ENCODE measurements at places on chromosomes 5 and 9. TPM values are rescaled to one million over a fixed set of nuclear protein-coding genes. Genes with fewer than 3 reads are reported as not detected.

Gene ALDH1A1
- 102 TPM for total RNA-seq

- no peak for DNase-seq
Observed at GRCh38 chr5:71528206-71528605, 58.9 kb upstream of the MCCC2 start.

DNA sequence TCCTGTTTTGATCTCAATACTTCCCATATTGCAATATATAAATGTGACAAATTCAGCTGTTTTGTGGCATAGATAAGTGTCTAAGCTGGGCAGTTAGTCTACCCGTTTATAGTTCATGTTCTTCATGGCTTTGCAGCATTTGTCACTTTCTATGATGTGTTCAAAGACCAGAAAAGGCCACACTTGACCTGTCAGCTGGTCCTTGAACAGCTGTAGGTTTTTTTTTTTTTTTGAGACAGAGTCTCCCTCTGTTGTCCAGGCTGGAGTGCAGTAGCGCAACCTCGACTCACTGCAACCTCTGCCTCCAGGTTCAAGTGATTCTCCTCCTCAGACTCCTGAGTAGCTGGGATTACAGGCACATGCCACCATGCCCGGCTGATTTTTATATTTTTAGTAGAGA lies 28.4 kb downstream of the CMBL start:
- DNase-seq = no peak

Gene GRIN1
- 0.47 TPM for total RNA-seq

- no peak for DNase-seq
Observed at GRCh38 chr5:126269511-126269910, 153.7 kb upstream of the GRAMD2B start.

GRCh38 chr9:96519787-96520186 lies 69.8 kb downstream of the HABP4 start:
- DNase-seq = no peak

Gene COL5A1
- total RNA-seq = 10.9 TPM

GRCh38 chr5:111914966-111915636 lies 158.1 kb upstream of the NREP start:
- no peak for DNase-seq

- no peak for DNase-seq
Observed at GRCh38 chr5:124628721-124629596, 117.5 kb downstream of the ZNF608 start.

Gene PRKAA1
- 77.4 TPM for total RNA-seq

GRCh38 chr9:109945573-109945972 lies 165.6 kb downstream of the PALM2AKAP2 start:
- no peak for DNase-seq

DNA sequence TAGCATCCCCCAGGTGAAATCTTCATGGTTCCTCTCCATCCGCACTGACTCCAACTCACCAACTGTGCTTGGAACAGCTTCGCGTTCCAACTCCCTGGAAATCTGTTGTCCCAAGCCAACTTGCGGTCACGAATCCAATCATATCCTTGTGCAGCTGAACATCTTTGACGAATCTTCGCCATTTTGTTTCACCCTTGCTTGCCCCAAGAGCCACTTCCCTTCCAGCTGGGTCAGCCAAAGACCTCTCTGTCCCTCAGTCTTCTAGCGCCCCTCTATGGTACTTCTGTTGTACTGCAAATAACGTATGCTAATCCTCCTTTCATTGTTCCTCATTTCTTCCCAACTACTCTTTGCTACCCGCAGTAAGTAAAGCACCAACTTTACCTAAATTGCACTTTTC lies 61.0 kb upstream of the TARS1 start:
- no peak for DNase-seq

Gene TSSK1B
- total RNA-seq = not detected

Gene MRPS2
- total RNA-seq = 61.1 TPM

- no peak for DNase-seq
Observed at GRCh38 chr5:71652803-71653543, 65.8 kb downstream of the MCCC2 start.

Gene PCDHB6
- 0.15 TPM for total RNA-seq

Gene BAAT
- not detected for total RNA-seq

DNA sequence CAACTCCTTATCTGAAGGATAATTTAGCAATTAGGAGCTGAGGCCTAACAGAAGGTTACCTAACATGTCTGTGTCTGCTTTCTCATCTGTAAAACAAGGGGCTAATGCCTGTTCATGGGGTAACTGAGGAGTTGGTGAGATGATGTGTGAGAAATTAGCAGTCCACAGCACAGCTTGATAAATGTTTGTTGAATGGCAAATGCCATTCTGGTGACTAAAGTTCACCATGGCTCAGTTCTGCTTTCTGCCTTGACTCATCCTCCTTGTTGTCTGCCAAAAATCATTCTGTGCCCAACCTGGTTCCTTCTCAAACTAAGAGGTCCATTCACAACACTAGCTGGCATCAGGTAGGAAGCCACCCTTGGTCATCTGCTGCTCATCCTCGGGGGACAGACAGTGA lies 552.0 kb upstream of the KLF4 start:
- DNase-seq = no peak

DNA sequence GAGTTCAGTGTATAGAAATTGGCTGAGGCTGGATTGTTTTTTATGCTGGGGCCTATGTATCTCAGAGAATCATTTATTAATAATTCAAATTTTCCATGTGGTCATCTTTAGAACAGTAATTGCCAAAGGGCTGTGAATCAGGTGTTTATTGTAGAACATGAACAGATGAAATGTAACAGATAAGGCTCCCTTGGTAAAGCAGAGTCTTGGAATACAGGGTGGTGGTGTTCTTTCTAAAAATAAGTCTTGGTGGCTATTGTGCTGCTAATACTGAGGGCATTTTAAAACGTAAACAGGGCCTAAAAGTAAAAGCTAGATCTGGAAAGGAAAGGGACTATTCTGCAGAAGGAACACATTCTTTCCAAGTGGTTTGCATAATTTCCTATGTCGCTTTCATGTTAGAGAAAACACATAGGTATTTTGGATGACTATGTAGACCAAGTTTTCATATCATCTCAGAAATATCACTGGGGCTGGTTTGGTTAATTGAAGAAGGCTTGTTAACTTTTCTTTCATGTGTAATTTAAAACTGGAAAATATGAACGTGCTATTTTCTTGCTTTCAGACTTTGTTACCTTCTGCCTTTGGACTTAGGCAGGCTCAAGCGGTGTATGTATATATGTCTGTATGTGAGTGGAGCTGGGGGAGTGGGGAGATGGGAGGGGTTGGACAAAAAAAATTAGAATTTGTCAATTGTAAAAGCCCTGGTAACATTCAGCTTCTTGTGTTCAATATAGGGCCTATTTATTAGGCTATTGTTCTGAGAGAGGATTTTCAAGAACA lies 119.9 kb upstream of the ANKRD55 start:
- DNase-seq = no peak

Gene ORM2
- total RNA-seq = 2.4 TPM

DNA sequence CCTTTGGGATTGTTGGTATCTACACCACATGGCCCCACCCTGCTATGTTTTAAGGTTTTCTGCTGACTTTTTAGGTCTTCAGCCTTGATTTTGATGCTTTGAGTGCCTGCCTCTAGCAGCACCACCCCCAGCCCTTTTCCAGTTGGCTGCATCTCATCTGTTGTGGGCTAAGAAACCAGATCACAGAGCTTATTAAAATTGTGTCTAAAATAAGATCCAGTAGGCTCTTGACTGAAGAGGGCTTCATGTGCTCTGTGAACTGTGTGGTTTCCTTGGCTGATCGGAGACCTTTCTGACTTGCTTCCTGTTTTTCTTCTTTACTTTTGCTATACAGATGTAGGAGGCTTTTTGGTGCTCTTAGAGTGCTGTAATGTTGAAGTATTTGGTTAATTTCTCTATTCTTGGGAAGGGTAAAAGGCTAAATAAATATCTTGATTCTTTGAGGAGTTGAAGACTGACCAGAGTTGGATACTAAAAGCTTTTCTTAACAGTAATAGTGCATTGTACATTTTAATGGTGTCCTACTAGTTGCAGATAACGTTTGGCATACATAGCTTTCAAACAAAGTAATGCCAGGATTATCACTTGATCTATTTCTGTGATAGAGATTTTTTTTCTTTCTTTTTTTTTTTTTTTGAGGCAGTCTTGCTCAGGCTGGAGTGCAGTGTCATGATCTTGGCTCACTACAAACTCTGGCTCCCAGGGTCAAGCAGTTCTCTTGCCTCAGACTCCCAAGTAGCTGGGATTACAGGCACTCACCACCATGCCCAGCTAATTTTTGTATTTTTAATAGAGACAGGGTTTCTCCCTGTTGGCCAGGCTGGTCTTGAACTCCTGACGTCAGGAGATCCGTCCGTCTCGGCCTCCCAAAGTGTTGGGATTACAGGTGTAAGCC lies 4.5 kb downstream of the UBE2D2 start:
- DNase-seq = no peak

Gene CCNI2
- 22.9 TPM for total RNA-seq

Gene LHX6
- 1.1 TPM for total RNA-seq

DNA sequence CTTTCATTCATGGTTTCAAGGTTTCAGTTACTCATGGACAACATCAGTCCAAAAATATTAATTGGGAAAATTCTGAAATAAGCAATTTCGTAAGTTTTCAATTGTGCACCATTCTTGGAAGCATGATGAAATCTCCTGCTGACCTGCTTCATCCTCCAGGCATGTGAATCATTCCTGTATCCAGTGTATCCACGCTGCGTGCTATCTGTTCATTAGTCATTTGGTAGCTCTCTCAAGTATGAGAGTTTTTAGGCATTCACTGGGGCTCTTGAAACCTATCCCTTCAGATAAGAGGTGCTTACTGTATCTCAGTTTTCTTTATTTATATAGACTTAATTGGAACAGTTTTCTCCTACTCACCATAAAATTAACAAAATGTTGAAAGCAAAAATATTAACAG lies 293.0 kb downstream of the CDH12 start:
- DNase-seq = no peak

GRCh38 chr5:135012951-135013391 lies 21.1 kb downstream of the PITX1 start:
- DNase-seq = no peak

DNA sequence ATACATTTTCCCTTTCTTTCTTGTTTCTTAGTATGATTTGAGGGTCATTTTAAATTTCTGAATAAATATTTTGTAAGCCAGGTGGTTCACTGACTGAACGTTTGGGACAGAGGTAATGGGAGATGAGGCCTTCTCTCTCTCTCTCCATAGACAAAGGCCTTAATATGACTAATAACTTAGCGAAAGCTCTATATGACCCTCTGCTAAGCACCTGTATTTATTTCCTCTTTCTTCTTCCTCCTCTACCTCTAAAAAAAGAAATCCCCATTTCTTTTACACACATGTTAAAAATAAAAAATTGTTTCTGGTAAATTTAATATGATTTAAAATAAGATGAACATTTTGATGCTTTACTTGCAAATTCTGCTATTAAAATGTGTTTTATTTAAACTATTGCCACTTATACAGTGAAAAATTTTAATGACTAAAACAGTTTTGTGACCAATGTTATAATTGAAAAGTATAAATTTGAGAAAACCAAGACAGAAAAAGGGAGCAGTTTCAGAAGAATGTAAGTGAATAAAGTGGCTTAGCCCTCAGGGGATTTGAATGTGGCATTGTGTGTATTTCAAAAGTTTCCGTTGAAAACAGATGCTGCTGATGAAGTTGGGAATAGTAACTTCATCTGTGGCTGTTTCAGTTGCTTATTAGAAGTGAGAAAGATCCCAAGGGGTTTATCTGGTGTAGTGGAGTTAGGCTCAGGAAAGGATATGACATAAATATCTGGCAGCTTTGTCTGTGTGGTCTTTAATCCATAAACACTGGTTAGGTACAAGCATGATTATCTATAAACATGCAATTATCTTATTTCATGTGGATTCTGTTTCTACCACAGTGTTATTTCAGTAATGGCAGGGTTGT lies 128.6 kb upstream of the GRHPR start:
- no peak for DNase-seq

- DNase-seq = no peak
Observed at GRCh38 chr9:36935768-36936497, 98.1 kb downstream of the PAX5 start.

DNA sequence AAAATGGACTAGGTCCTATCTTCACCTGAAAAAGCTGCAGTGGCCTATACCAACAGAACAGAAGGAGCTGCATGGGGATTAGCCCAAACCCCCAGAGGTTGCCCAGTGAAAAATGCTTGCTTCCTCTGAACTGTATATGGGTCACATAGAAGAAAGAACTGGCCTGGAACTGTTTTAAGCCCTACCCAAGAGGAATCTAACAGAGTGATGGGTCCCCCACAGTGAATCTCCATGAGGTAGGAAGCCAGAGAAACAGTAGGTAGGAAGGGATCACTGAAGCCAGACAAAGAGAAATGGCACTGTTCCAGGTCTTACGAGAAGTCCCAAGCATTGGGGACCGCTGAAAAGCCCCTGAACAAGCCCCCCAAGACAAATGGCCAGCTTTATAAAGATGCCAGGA lies 28.8 kb upstream of the TRIM32 start:
- no peak for DNase-seq

DNA sequence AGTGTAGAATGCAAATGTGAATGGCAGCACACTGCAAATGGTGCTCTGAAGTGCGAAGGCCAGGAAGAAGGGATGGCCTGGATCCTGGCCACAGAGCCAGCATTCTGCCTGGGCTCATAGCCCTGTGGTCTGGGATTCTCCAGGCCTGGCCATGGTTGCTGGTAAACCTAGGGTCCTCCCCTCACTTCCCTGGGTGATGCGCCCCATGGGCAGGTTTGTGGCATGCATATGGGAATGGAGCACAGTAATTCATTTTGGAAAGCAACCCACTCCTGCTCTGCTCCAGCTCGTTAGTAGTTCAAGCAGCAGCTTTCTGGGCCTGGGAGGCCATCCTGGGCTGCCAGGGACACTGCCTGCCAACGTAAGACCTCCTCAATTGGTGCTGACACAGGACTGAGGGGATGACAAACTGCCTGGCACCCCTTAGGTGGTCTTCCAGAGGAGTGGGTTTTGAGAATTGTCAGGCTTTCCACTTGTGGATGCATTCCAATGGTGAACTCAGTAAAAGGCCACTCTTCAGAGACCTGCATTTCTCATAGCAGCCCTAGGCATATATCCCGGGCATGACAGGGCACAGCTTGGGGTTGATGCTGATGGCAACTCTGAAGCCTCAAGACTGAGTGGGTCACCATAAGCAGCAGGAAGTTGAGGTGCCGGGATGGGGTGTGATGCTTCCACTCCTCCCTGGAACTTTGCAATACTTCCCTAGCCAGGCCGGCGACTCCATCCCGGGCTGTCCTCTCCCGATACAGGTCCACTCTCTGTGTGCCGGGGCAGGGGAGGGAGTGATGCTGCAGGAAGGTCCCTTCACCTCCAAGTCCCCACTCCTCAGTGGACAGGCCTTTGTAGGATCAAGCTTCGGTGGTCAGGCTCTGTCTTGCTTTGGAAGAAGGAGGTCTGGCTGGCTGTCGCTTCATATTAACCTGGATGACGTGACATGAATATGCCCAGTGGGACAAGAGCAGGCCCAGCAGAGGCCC lies 1.2 kb upstream of the SLC25A48 start:
- DNase-seq = no peak

Gene IL7R
- 6.1 TPM for total RNA-seq

DNA sequence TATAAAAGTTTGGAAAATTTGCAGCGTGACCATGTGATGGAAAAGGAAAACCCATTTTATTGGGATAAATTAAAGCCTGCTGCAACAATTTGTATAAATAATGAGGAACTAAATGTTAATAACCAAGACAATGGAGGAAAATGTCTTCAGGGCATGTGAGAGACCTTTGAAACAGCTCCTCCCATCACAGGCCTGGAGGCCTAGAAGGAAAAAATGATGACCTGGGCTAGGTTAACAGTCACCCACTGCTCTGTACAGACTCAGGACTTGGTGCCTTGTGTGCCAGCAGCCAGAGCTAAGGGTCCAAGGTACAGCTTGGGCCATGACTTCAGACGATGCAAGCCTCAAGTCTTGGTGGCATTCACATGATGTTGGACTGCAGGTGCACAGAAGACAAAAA lies 22.0 kb upstream of the UGT3A1 start:
- no peak for DNase-seq

Gene LHX3
- total RNA-seq = not detected

Gene INSL4
- not detected for total RNA-seq

Data from colonic mucosa (tissue), 4 donors.